GM20000 (cell line): ENCODE measurements at places on chromosomes 6 and 20.
A peak's percentile ranks its signal among the peaks of the same experiment; 100 is the strongest.

GRCh38 chr6:27761391-27761790, 150.8 kb downstream of the OR2B2 start:
- peak; percentile 65 for DNase-seq

DNA sequence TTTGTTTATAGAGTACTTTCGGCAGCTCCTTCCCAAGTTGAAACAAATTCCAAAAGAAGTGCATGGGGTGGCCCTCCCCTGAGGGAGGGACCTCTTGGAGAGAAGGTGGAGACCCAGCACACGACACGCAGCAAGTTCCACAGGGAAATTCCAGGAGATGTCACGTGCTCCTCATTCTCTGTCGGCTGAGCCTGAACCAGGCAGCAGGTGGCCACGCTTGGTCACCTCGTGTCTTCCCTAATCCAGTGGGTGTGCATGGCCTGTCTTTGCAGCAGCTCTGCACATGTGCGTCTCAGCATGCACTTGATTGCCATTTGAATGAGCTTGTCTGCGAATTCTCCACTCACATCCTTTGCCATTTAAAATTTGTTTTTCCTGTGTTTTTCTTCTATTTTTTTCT, 357.4 kb downstream of the CDH4 start:
- no peak for DNase-seq

- no peak for DNase-seq
Measured at GRCh38 chr6:166236596-166236995, 68.9 kb upstream of the TBXT start.

GRCh38 chr20:14609328-14610221, 272.2 kb upstream of the FLRT3 start:
- DNase-seq: no peak

DNA sequence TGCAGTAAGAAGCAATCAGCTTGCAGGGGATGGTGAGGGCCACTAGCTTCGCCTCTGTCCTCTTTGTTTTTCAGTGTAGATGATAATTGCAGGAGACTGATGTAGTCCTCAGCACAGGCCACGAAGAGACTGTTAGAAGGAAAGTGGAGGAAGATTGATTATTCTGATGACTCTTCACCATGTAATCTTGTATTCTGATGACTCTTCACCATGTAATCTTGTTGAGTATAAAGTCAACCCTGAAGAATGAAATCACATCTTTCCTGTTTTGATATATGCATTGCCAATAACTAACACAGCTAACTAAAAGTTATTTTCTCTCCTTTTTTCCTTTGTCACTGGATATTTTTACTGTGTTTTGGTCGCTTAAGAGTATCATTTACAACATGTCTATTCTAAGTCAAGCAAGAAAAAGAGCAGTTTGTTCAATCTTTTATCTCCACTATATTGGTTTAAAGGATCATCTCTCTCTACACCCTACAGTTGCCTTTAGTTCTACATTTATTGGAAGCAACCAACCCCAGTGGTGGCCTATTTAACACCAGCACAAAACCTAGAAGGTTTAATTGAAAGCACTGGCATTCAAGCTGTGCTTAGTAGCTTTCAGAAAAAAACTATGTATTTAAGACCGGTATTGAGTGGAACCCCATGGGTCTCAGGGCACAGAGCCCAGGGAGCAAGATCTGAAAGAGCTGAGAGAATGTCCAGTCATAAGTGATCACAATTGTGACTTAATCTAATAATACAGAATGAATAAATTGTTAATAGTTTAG, 107.2 kb upstream of the BTBD3 start:
- no peak for DNase-seq

DNA sequence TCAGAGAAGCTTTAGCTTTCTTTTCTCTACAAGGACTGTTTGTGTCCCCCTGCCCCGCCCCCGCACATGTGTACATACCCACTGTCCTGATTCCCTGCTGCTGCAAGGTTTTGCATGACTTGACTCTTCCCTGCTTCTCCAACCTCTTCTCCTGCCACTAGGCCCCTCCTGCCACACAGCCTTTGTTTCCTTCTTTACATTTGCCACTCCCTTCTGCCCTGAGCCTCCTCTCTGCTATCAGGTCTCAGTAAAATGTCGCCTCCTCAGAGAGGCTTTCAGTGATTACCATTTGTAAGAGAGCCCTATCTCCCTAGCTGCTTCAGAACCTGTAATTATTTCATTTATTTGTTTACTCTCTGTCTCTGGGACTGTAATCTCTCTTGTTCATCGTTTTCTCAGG, 56.4 kb upstream of the VSTM2L start:
- no peak for DNase-seq

DNA sequence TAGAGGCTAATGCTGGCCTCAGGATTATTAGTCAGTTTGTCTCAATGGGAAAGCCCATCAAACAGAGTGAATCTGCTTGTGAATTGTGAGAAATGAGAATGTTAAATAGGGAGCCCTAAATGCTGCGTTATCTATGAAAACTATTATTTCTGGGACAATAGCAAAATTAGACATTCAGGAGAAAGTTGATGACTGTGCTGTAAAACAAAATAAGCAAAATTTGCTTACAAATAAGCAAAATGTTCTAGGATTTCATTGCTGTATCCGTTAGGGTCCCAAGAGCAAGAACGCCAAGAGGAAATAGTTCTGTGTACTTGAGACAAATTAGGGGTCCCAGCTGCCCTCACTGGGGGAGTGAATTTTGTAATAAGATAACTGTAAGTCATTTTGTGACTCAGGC, 59.2 kb upstream of the RAB32 start:
- no peak for DNase-seq

DNA sequence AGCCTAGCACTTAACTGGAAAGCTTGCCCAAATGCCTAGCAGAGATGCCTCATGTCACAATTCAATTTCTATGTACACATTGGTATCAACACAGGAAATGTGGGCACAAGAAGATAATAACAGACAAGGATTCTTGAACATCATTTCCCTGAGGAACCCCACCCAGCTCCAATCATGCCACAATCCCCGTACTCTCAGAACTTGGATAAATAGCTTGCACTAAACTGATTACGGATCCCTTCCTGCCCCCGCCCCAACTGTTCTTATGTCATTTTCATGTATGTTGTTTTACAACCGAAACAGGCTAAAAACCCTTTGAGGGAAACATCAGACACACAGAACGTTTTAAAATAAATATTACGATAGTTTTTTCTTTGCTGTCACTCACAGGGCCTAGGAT, 87.1 kb downstream of the BACH2 start:
- DNase-seq: no peak

DNA sequence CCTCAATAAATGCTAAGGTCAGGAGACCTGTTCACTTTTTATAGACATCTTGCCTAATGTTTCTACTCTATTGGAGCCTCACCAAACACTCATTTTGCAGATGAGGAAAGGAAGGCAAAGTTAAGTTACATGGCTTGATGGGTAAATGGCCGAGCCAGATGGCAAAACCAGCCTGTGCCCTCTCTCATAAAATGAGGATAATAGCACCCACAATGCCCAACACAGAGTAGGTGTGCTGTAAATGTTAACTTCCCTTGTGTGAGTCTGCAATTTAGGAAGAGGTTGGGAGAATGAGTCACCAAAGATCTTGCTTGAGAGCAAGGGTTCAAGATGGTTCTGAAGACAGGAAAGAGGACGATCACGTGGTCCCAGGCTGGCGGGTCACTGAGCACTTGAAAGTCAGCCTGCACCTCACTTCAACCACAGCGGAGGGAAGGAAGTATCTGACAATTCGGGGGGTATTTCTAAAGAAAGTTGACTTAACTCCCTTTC, 3.3 kb downstream of the KCNK5 start:
- peak; percentile 41 for DNase-seq

GRCh38 chr20:18984238-18985200, 170.9 kb downstream of the SCP2D1 start:
- peak; percentile 35 for DNase-seq

GRCh38 chr6:103925317-103925716, 934.4 kb downstream of the HACE1 start:
- no peak for DNase-seq

- DNase-seq: no peak
Measured at GRCh38 chr6:70874181-70874913, 82.5 kb downstream of the B3GAT2 start.

DNA sequence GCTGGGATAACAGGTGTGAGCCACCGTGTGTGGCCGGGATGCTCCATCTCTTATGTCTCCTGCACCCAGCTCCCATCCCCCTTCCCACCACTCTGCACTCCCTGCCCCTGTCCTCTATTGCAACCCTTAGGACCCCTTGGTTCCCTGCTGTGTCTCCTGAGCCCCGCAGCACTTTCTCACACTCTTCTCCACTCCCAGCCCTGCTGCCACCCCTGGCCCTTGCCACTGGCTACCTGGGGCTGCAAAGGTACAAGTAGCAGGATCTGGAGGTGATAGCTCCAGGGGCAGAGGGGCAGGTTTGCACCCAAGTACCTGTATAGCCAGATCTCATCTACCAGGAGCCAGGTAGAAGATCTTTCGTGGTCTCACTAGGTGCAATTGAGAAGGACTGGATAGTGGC, 6.6 kb upstream of the CPXM1 start:
- no peak for DNase-seq

DNA sequence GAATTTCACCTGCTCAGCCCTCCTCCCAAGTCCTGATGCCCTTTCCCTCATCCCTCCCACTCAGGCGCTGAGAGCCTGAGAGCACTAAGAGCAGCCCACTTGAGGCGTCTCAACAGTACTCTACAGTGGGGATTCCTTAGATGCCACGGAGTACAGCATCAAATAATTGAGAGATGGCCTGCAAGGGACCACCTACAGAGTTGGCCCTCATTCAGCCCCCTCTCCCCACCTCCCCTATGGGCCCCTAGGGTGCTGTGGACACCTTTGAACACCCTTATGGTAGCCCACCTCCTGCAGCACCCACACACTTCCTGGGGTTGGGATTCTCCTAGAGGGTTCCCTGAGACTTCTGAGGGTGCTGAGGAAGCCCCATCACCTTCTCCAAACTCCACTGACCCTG, 37.1 kb upstream of the SIRPG start:
- DNase-seq: no peak

GRCh38 chr20:23193801-23194384, 107.8 kb upstream of the CD93 start:
- DNase-seq: no peak

GRCh38 chr6:165988757-165989456, 178.7 kb downstream of the TBXT start:
- DNase-seq: no peak

GRCh38 chr6:105907301-105907700, 178.8 kb upstream of the PRDM1 start:
- no peak for DNase-seq

GRCh38 chr6:38876475-38876874, 161.4 kb downstream of the DNAH8 start:
- peak; percentile 16 for DNase-seq

DNA sequence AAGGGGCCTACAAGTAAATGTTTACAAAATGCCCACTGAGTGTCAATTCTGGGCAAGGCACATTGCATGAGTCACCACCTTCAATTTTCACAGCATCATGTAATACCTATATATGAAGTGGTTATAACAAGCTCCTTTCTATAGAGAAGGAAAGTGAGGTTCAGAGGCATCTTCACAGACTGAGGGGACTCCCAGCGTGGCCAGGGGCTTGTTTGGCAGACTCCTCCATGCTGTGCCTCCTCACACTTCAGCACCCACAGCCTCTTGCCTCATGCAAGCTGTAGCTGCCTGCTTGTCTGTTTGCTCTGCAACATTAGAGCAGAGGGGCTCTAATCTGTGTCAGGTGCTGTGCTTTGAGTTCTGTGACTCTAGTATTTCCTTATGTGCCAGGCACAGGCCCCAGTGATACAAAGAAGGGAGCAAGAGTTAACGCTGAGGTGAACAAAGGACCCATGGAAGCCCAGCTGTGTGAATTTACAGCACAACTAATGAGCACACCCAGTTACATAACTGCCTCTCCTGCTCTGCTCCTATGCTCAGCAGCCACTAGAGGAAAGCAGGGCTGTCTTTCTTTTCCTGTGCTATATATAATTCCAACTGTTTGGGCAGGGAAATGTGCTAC, 72.3 kb downstream of the ZHX3 start:
- no peak for DNase-seq

DNA sequence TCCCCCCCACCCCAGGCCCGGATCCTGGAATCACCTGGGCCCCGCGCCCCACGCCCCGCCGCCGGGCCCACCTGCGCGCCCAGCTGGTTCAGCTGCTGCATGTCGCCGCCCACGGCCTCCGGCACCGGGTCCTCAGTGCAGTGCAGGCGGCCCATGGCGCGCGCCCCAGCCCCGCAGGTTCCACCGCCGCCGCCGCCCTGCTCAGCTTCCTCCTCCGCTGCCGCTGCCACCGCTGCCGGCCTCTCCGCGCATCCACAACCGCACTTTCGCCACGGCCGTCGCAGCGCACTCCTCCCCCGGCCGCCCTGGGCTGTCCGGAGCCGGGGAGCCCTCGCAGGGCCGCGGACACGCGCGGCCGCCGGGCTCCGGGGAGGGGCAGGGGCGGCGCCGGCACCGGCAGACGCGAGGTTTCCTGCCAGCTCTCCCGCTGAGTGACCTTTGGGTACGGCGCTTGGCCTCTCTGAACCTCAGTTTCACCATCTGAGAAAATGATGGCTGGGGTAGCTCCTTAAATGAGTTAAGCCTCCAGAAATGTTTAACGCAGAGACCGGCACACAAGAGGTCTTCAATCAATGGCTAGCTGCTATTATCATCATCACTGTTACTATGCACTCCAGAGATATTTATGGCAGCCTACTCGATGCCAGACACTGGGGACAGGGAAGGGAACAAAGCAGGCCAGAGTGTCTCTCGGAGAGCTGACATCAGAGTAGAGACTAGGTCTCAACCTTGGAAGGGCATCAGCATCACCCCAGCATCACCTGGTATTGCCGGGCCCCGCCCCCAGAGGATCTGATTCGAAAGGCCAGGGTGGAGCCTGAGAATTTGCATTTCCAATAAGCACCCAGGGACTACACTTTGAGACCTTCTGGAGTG, at the start of gene COMMD7:
COMMD7 (minus strand) TSS at position 231 of the 876 bp plus-strand sequence; CDS start at position 155, 76 bp downstream.
- DNase-seq: peak; percentile 84

DNA sequence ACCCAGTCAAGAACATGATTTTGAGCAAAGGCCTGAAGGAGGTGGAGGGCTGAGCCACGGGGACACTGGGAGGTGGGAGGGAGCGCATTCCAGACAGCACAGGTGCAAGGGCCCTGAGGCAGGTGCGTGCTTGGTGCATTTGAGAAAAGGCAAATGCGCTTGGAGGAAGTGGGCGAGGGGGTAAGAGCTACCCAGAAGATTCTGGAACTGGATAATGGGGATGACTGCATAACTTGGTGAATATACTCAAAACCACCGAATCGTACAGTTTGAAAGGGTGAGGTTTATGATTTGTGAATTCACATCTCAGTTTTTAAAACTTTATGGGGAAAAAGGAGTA, 9.8 kb downstream of the PREX1 start:
- no peak for DNase-seq

GRCh38 chr6:12440981-12441380, 150.8 kb downstream of the EDN1 start:
- DNase-seq: no peak

DNA sequence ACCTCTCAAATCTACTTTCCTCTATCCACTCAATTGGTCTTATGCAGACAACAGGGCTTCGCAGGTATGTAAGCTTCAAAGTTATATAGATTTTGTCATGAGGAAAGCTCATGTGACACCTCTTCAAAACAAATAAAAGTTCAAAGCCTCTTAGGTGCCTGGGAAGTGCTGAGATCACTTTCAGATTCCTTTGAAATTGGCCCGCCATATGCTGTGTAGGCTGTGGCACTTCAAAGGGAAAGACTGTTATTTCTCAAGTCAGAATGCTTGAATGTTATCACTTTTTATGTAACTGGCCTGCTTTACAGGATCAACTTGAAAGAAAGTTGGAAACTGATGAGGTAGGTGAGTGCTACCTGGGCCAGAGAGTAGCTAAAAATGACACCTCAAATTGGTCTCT, 67.1 kb upstream of the GFRAL start:
- no peak for DNase-seq

GRCh38 chr20:1618954-1619540, 762 bp downstream of the SIRPB1 start:
- no peak for DNase-seq

- DNase-seq: no peak
Measured at GRCh38 chr6:44072452-44072958, 54.7 kb downstream of the MRPL14 start.
